ENCODE measurements at places on chromosomes 4 and X. TPM values are rescaled to one million over a fixed set of nuclear protein-coding genes. Genes with fewer than 3 reads are reported as not detected.

FANCB gene
- total RNA-seq: 6.4 TPM

EVC2 gene
- total RNA-seq: not detected

FGG gene
- 5.6 TPM for total RNA-seq

GC gene
- not detected for total RNA-seq

DNA sequence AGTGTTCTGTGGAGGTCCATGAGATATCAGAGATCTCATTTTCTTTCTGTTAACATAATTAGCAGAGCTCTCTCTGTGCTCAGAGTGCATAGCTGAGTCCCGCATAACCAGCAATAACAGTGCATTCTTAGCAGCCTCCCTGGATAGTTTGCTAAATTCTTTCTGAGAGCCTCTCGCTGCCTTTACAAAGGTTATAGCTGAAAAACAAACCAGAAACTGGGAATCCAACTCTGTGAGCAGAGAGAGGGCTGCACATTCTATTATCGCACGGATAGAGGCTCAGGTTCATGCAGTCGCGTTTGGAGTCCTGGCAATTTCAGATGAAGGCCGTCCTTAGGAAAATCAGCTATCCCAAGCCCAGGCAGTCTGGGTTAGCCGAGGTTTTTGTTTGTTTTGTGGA lies 1.2 kb downstream of the ENPP6 start:
- DNase-seq: no peak

DNA sequence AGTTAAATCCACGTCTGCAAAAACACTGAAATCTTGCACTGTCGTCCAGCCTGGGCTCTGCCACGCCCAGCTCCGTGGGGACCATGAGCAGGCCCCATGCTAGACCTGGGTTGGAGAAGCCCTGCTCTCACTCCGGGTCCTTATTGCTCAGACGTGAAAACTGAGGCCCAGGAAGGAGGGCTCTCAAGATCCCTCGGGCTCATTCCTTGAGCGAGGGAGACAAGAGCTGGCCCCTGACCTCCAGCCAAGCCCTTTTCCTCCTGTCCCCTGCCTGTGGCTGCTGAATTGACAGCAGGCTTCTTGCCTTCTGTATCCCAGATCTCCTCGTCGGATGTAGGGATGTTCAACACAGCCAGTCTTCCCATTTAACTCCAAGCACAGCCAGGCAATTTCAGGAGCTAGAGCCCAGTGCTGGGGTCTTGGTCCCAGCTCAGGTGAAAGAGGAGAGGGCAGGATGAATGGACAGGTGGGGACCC lies 109.5 kb downstream of the CPZ start:
- DNase-seq: no peak

DNA sequence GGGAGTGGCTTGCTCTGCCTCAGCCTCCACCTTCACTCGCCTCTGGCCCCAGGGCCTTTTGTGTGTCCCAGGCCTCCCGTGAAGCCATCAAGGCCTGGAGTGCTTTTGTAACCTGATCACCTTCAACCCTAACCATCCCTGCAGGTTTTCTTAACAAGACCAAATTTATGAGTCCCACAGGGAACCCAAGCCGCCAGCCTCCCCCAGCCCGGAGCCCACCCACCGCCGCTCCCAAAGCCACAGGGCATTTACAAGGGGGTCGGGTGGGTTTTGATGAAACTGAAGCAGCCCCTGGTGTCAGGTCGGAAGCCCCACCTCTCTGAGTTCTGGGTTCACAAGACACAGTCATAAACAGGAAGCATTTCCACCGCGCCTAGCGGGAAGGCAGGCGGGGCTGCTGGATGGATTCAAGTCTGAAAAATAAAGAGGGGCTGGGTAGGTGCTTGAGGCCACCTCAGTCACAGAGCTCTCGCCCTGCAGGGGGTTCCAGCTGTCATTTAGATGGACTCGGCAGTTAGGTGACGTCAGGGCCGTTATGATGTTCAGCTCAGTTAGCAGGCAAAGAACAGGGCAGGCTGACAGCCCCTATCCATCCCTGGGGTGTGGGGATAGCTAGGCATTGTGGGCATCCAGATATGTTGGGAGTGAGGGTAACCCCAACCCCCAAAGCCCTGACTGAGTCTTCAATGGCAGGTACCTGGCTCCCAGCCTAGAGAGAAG lies 128.5 kb downstream of the BCOR start:
- DNase-seq: no peak

- DNase-seq: no peak
These were observed 44.8 kb downstream of the GAB1 start for GRCh38 chr4:143381189-143382118.

GRCh38 chr4:57635910-57636309 lies 525.7 kb upstream of the IGFBP7 start:
- no peak for DNase-seq

Measured in NCI-H460 (cell line).